Mesenchymal stem cell (in vitro differentiated cells and primary cell): ENCODE measurements at places on chromosomes 2 and 18.

DNA sequence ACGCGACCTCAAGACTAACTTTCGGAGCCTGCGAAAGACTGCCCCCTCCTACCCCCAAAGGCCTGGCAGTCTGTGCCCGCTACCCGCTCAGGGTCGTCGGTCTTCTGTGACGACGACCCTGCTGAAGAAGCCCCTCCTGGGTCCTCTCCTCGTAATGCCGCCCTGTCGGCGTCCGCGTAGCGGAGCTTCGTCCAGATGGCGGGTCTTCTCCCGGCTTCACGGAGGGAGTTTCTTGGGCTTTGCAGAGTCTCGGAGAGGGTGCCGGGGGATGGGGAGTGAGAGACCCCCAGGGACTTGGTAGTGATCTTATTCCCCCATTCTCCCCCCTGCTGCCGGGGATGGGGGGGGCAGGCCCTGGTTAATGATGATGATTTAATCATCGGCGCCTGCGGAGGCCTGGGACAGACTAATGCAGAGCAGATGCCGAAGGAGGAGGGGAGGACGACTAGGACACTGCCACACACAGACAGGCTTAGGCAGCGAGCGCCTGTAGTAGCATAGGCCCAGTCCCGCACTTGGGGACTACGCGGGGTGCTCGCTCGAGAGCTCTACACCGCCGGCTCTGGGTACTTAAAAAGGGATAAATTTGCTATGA lies 528 bp upstream of the PCGF1 start:
- peak; percentile 63 for DNase-seq

- DNase-seq: no peak
These were observed 270.0 kb downstream of the CYRIA start for GRCh38 chr2:16395601-16396000.

- DNase-seq: no peak
These were observed 22.0 kb upstream of the FZD5 start for GRCh38 chr2:207791579-207792243.

DNA sequence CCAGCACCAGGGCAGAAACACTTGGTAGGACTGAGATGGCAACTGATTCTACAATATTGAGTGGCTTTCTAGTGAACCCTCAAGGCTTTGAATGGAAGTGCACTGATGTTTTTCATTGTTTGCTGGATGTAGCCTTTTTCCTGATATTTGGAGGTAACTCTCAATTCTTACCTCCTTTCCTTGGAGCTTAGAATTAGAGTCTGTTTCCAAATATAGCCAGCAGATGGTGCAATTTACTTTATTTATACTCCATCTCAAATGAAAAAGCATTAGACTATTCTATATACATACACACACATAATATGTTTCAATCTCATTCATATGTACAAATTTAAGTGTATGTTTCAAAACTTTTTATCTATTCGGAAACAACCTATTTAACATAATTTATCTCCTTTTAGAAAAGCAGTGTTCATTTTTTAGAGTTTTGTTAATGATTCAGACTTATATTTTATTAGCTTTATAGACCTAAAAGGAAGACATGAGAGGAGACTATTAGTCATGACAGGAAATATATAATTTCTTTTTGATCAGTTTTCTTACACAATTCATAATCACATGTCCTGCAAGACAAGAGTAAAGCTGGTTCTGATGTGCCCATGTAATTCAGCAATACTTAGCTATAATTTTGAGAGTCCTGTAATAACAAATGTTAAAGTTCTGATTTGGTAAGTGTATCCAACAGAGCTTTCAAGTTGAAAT lies 124.8 kb downstream of the NUP35 start:
- peak; percentile 44 for DNase-seq

DNA sequence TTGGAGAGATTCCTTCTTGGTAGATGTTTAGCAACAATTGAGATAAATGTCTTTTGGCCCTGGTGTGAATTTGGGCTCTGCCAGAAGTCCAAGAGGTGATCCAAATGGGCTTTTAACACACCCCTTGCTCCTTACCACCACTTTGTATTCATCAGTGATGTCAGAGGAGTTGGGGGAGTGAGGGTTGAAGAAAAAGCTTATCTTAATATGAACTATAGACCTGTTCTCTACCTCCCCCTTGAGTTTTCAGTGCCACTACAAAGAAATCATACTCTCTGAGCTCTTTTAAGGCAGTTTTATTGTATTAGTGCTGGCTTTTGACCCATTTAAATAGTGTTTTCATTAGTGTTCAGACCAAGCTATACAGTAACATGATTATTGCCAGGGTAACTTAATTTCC lies 229.1 kb downstream of the PHLPP1 start:
- DNase-seq: peak; percentile 12

GRCh38 chr18:23177433-23178072 lies 42.3 kb downstream of the CABLES1 start:
- no peak for DNase-seq

GRCh38 chr18:297936-298335 lies 30.1 kb upstream of the THOC1 start:
- DNase-seq: no peak

GRCh38 chr2:128726911-128727310 lies 408.2 kb upstream of the HS6ST1 start:
- no peak for DNase-seq

- no peak for DNase-seq
These were observed 129.3 kb downstream of the METTL4 start for GRCh38 chr18:2442006-2442405.

- DNase-seq: no peak
These were observed 13.3 kb downstream of the MPP4 start for GRCh38 chr2:201685156-201685555.

GRCh38 chr2:99880148-99880963 lies 262.0 kb downstream of the AFF3 start:
- DNase-seq: peak; percentile 96

- peak; percentile 37 for DNase-seq
These were observed 32.0 kb upstream of the ACYP2 start for GRCh38 chr2:54083445-54083844.

DNA sequence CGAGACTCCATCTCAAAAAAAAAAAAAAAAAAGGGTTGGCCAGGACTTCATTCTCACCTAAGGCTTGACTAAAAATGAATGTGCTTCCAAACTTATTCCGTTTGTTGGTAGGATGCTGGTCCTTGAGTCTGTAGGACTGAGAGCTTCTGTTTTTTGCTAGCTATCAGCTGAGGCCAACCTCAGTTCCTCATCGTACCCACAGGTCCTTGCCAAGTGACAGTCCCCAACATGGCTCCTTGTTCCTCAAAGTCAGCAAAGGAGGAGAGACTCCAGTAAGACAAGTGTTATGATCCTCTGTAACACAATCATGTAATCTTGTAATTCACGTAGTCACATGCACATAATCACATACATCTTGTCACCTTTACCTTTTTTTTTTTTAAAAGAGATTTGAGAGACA lies 37.0 kb downstream of the HAUS1 start:
- DNase-seq: no peak

- DNase-seq: no peak
These were observed 243.9 kb upstream of the LRRTM1 start for GRCh38 chr2:80548469-80548868.

DNA sequence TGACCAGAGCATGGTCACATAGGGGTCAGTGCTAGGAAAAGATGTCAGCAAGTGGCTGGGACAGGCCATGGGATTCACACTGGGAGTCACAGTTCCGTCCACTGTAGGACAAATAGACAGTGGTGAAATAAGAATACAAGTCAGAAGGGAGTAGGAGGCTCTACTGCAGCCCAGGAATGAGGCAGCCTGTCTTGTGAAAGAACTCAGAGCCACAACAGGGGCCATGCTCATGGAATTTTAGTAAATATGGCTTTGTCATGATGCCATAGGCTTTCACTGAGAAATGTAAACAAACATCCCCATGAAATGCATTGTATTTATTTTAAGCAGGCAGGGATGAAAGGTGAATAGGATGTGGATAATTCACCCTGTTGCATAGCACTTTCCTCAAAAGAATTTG lies 504.3 kb downstream of the SOX11 start:
- peak; percentile 30 for DNase-seq

- no peak for DNase-seq
These were observed 41.3 kb upstream of the ITM2C start for GRCh38 chr2:230823264-230823964.

DNA sequence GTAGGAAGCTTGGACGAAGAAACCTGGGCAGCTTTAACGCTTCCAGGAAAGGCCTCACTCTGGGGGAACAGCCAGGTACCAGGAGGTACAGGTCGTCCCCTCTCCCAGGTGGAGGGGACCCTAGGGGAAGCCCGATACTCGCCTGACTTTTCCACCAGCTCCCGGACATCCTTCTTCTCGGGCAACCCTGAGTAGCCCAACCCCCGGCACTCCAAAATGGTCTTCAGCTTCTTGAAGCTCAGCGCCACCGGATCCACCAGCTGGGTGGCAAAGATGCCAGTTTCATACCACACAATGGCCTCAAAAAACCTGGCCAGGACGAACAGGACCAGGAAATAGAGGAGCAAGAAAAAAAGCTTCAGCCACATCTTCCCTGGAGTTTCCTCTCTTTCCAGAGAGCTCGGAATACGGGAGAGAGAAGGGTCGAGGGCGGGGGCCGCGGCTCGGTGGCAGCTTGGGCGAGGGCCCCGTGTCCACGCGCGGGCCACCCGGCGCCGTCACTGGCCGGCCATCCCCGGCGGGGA lies 1.1 kb downstream of the RNF103 start:
- peak; percentile 39 for DNase-seq

- no peak for DNase-seq
These were observed 30.0 kb upstream of the ATG16L1 start for GRCh38 chr2:233221378-233222063.

DNA sequence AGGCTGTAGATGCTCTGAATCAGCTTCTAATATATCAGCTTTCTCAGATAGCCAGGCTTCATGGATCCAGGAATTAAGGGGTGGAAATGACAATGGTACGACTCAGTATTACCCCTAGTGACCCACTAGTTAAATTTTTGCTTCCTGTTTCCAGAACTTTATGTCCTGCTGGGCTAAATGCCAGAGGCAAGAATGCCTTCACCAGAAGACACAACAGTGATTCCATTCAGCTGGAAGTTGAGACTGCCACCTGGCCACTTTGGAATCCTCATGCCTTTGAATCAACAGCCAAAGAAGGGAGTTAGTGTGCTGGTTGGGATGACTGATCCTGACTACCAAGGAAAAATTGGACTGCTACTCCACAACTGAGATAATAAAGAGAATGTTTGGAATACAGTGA lies 239.1 kb downstream of the ASXL3 start:
- DNase-seq: peak; percentile 6

GRCh38 chr2:123362671-123363440 lies 662.2 kb upstream of the CNTNAP5 start:
- DNase-seq: no peak

DNA sequence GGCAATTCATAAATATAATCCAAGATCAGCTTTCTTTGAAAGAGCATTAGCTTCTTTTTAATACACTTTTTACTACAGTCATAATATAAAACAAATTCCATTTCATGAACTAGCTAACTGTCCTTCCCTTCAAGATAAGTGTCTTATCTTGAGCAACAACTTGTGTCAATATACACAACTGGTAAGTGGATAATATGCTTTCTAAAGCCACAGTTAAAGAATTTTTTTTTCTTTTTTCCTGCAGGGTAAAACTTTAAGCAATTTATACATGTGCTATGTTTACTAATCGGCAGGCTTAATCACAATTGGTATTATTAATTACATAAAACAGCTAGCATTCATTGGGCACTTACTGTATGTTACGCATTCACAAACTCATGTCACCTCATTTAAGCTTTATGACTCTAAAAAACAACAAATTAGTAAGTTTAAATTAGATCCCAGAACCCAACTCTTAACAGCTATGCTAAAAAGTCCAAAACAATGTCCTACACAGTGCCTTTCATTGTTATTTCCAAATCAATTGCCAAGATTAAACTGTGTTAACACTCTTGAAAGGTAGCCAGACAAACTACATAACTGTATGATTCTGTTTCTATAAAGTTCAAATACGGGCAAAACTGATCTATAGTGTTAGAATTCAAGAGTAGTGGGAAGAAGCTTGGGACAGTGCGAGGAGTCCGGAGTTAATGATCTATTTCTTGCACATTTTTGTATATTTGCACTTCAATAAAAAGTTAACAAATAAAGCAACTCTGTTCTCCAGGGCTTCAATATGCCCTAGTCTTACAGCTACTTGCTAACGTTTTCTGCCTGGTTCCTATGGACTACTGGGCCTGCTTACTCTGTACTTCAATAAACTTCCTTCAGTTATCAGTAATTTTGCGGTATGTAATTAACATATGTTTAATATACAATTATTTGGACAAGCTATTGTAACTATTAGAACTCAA lies 6.0 kb downstream of the TXNL1 start:
- DNase-seq: no peak

- DNase-seq: no peak
These were observed 82.6 kb downstream of the IKZF2 start for GRCh38 chr2:213068676-213069359.

DNA sequence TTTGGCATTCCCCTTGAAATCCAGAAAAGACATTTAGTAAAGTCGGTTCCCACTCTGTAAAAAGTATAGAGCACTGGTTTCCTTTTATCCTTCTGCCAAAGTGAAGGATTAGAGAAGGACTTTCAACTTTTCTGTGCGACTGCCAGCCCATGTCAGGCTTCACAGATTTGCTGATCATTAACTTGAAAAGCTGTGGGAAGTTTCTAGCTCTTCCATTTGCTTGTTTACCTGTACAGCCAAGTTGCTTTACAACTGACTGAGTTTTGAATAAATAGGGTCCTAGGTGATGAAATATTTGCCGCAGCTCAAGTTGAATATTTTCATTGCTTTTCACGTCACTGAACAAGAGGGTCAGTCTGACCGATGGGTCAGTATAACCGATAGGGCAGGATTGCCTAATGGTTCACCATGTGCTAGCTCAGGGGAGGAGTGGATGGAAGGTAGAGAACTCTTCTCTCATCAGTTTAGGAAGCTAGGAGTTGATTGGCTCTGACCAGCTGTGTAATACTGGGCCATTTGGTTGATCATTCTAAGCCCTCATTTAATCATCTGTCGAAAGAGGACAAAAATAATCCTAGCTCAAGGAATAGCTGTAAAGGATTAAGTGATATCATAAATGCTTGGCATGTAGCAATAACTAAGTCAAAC lies 30.4 kb downstream of the UPP2 start:
- no peak for DNase-seq

GRCh38 chr2:86038291-86039081 lies 67.2 kb downstream of the POLR1A start:
- DNase-seq: peak; percentile 69

- peak; percentile 36 for DNase-seq
These were observed 397.2 kb upstream of the CDH19 start for GRCh38 chr18:67001052-67001451.

DNA sequence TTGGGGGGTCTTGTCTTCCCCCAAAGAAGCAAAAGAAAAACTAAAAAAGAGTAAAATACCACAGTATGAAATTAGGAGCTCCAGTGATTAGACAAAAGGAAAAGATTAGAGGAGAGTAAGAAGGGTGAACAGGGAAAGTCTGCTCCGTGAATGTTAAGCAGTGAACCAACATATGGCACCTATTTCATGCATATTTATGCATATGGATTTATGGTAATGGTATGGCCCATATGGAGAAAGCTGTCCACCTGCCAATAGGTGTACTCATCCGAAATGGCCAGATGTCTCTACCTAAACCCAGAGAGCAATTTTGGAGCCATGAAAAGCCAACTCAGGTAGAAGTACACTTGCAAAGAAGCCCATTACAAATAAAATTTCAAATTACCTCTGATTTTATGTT lies 404.0 kb upstream of the RAB6C start:
- no peak for DNase-seq
